Muscle of back (tissue), 13 donors: ENCODE measurements at places on chromosomes 3 and 15. TPM values are rescaled to one million over a fixed set of nuclear protein-coding genes. Genes with fewer than 3 reads are reported as not detected.

- DNase-seq: no peak
Observed at GRCh38 chr3:182414586-182414985, 378.7 kb upstream of the ATP11B start.

- DNase-seq: no peak
Observed at GRCh38 chr3:185114756-185115155, 38.1 kb downstream of the C3orf70 start.

DNA sequence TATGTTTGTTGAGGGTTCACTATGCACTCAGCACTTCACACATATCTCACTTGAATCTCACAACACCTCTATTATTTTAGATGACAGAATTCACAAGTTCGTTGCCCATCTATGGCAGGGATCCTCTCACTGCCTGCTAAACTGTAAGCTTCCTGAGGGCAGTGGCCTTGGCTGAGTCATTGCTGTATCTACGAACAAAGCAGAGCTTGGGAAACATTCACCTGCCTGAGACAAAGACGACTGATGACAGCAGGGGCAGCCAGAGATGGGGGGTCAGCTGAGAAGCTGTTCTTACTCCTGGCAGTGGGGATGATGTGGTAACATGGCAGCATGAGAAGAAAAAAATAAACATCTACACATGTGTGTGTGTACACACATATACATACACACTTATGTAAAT, 125.5 kb upstream of the NMNAT3 start:
- DNase-seq: no peak

DNA sequence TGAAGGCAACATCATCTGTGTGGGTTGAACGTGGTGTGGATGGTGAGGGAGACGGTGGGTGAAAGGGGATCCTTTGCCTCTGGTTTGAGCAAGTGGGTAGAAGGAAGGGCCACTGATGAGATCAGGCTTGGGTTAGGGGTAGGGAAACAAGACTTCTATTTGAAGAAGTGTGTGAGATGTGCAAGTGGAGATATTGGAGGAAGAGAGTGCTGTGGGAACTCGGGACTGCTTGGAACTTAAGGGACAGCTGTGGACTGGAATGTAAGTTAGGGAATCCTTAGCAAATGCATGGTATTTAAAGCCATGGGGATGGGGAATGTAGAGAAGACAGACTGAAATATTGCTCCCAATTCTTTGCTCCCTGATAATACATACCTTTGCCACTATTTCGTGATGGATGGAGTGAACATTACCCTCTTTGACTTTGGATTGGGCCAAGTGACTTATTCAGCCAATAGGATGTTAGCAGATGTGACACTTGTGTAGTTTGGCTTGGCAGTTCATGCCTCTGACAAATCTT, 30.2 kb upstream of the AMOTL2 start:
- no peak for DNase-seq

- DNase-seq: no peak
Observed at GRCh38 chr15:41659190-41659589, 1.0 kb upstream of the MGA start.

DNA sequence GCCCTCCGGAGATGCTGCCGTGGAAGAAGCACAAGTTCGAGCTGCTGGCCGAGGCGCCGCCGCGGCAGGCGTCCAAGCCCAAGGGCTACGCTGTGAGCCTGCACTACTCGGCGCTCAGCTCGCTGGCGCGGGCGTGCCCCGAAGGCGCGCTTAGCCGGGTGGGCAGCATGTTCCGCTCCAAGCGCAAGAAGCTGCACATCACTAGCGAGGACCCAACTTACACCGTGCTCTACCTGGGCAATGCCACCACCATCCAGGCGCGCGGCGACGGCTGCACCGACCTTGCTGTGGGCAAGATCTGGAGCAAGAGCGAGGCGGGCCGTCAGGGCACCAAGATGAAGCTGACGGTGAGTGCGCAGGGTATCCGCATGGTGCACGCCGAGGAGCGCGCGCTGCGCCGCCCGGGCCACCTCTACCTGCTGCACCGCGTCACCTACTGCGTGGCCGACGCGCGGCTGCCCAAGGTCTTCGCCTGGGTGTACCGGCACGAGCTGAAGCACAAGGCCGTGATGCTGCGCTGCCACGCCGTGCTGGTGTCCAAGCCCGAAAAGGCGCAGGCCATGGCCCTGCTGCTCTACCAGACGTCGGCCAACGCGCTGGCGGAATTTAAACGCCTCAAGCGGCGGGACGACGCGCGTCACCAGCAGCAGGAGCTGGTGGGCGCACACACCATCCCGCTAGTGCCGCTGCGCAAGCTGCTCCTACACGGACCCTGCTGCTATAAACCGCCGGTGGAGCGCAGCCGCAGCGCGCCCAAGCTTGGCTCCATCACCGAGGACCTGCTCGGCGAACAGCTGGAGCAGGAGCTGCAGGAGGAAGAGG, 1.3 kb downstream of the FAM43A start:
- peak; percentile 82 for DNase-seq

DNA sequence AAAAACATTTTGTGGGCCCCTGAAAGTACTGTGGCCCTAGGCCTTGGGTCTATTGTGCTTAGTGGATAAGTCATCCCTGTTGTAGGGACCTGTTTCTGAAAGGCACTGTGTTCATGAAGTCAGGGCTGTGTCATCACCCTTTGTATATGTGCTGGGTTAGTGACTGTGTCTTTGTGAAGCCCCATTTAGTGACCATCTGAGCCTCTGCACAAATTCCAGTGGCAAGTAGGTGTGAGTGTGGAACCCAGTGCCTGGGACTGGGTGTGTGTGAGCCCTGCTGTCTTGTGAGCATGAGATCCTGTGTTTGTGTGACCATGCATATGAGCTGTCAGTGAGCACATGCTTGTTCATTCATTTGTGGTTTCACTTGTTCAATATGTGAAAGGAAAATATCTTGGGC, 1.2 kb upstream of the HYAL1 start:
- no peak for DNase-seq

DNA sequence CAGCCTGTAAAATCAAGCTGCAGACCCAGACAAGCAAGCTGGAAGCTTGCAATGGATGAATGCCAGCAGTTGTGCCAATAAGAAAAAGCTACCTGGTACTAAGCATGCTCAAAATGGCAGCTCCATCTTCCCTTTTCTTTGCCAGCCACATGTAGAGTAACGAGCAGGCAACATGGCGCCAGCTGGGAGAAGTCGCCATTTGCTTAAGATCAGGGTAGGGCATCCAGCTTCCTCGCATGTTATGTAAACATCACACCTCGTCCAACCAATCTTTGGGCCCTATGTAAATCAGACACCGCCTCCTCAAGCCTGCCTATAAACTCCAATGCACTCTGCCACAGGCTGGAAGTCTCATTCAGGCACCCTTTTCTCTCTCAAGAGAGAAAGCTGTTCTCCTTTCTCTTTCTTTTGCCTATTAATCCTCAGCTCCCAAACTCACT, 973.9 kb downstream of the FHIT start:
- no peak for DNase-seq

GRCh38 chr3:101248736-101249135, 71.6 kb downstream of the IMPG2 start:
- no peak for DNase-seq

Gene NDUFB5
- polyA plus RNA-seq: 213 TPM

Gene PSTPIP1
- 6.6 TPM for polyA plus RNA-seq
